ENCODE measurements at places on chromosomes 11 and 22.

DNA sequence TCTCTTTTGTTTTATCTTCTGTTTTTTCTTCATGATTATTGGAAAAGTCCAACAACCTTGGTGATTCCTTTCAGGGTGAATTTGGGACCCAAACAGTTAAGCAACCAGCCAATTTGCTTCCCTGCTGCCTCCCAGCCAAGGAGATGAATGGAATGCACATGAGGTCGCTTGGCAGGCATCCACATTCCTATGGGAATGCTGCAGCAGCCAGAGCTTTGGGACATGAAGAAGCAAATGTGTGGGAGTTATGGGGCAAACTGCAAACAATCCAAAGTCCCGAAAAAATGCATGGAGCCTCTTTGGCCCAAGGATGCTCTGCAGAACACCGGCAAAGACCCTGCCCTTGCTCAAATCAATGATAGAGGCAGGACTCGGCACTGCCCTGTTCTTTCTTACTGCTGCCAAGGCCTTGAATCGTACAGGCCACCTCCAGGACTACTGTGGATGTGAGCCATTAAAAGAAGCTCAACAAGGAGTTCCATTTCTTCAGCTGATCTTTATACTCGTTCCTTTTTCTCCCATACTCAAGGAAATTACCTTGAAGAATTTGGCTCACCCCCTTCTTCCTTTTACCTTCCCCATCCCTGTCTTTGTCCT lies 117.3 kb upstream of the TEAD1 start:
- H3K27me3 ChIP-seq, result peaks cover 50% of the 10 kb centered on the region
- H3K36me3 ChIP-seq, result no peaks in the 10 kb centered on the region
- no peak for DNase-seq
- H3K27ac ChIP-seq, result no peak overlapping the region

DNA sequence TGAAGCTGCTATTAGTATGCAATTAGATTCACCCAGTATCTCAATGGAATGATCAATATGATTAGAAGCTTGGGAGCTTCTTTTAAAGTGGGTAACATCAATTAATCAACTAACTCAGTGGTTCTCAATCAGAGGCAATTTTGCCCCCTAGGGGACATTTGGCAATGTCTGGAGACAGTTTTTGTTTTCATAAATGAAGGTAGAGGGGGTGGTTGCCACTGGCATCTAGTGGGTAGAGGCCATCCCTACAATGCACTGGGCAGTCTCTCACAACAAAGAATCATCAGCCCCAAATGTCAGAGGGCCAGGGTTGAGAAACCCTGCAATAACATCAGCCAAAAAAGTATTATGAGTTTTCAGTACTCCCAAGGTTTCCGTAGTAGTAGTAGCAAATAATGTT lies 5.9 kb upstream of the AMOTL1 start:
- no peak overlapping the region for H3K27ac ChIP-seq
- no peaks in the 10 kb centered on the region for H3K27me3 ChIP-seq
- H3K36me3 ChIP-seq, result no peaks in the 10 kb centered on the region
- H3K4me3 ChIP-seq, result no peak overlapping the region

DNA sequence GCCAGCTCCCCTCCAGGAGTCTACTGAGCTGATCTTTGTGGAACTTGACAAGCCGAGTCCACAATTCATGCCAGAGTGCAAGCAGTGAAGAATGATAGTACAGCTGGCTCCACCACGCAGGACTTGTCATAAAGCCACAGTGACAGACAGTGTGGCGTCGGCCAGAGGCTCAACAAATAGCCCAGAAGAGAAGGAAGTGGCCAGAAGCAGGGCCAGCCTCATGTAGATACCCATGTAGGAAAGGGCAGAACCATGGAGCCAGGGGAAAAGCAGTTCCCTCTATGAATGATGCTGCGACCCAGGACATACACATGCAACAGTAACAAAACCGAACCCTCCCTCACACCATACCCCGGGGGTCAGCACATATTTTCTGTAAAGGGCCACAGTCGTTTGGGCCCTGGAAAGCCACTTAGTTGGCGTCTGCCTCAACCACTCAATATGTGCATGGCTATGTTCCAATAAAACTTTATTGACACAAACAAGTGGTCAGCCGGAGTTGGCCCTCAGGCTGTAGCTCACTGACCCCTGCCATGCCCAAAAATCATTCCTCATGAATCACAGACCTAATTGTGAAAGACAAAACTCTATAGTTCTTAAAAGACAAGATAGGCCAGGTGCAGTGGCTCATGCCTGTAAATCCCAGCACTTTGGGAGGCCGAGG lies 161.4 kb downstream of the BRD1 start:
- no peak overlapping the region for H3K27ac ChIP-seq
- H3K4me3 ChIP-seq, result no peak overlapping the region
- H3K27me3 ChIP-seq, result peaks cover 67% of the 10 kb centered on the region
- H3K36me3 ChIP-seq, result no peaks in the 10 kb centered on the region
- DNase-seq, result no peak
- H3K4me1 ChIP-seq, result no peaks in the 10 kb centered on the region

DNA sequence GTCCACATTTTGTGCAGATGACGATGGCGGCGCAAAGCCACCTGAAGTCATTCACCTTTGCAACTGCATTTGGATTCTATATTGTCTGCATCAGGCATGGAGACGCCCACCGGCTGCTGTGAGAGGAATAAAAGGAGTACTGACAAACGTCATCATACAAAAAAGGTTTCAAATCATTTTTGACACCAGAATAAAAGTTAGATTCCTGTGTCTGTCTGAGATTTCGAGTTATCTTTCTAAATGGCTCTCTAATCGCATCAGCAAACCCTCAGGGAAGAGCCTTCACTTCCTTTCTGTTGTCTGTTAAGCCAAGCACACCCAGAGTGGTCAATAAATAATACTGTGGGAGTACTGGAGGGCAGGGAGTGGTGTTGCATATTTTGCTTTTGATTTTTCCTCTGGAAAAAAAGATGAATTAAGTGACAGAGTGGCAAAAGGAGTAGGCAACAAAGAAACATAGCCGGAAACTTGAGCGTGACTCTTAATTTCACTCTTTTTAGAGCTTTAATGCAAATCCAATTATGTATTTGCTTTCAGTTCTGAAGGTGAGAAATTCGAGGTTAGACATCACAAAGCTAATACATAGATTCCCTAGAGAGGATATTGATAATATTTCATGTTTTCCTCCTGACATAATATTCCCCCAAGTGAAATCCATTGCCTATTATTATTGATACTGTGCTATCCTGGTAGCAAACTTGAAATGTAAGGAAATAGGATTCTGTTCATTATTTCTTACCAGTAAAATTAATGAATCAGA lies 150.8 kb upstream of the MTMR2 start:
- peak overlapping the region; percentile 82 for H3K27ac ChIP-seq
- peak overlapping the region; percentile 7 for H3K4me3 ChIP-seq
- H3K36me3 ChIP-seq, result peaks cover 8% of the 10 kb centered on the region
- H3K27me3 ChIP-seq, result no peaks in the 10 kb centered on the region
- peaks cover 52% of the 10 kb centered on the region for H3K4me1 ChIP-seq

GRCh38 chr11:103806130-103806895 lies 230.1 kb upstream of the DDI1 start:
- peak overlapping the region; percentile 25 for H3K27ac ChIP-seq
- no peaks in the 10 kb centered on the region for H3K27me3 ChIP-seq
- no peaks in the 10 kb centered on the region for H3K36me3 ChIP-seq
- peaks cover 33% of the 10 kb centered on the region for H3K4me1 ChIP-seq
- peak; percentile 13 for DNase-seq

- peaks cover 36% of the 10 kb centered on the region for H3K4me1 ChIP-seq
- H3K27me3 ChIP-seq, result no peaks in the 10 kb centered on the region
- H3K4me3 ChIP-seq, result no peak overlapping the region
- DNase-seq, result no peak
- H3K27ac ChIP-seq, result no peak overlapping the region
These were observed 383.5 kb downstream of the SOX6 start for GRCh38 chr11:15972838-15973237.

All from Calu3 (cell line).